ENCODE measurements at places on chromosomes 12 and 14.

GRCh38 chr12:124248941-124249825, 45.7 kb upstream of the RFLNA start:
- no peak for DNase-seq

- DNase-seq = no peak
Observed at GRCh38 chr14:62364161-62364560, 601.9 kb downstream of the SNAPC1 start.

DNA sequence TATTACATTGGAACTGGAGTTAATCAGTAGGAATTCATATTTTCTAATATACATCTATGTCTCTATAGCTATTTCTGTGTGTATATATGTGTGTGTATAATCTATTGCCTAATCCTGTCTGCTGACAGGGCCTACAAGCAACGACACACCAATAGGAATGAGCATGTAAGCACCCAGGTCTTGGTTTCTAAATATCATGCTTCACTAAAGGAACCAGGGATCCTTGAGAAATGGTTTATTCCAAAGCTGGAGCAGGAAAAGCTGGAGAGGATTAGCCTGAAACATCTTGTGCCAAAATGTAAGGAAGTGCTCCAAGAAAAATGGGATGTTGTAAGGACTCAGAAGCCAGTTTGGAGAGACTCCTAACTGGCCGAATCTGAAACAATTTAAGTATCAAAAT, 29.3 kb upstream of the LGALS3 start:
- DNase-seq = no peak

DNA sequence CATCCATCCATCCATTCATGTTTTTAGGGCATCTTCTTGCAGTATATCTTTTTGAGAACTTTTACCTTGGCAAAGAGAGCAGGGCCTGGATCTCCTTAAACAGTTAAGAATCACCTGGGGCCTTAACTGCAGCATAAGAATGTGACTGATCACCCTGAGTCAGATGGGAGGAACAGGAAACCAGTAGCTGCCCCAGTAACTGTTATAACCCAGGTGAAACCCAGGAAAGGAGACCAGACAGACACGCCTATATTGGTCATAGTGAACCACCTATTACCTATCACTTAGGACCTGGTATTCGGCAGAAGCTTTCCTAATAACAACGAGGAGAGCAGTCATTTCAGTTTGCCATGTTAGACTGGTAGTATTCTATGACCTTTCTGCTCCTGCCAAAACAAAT, 43.4 kb upstream of the NR2C1 start:
- no peak for DNase-seq

DNA sequence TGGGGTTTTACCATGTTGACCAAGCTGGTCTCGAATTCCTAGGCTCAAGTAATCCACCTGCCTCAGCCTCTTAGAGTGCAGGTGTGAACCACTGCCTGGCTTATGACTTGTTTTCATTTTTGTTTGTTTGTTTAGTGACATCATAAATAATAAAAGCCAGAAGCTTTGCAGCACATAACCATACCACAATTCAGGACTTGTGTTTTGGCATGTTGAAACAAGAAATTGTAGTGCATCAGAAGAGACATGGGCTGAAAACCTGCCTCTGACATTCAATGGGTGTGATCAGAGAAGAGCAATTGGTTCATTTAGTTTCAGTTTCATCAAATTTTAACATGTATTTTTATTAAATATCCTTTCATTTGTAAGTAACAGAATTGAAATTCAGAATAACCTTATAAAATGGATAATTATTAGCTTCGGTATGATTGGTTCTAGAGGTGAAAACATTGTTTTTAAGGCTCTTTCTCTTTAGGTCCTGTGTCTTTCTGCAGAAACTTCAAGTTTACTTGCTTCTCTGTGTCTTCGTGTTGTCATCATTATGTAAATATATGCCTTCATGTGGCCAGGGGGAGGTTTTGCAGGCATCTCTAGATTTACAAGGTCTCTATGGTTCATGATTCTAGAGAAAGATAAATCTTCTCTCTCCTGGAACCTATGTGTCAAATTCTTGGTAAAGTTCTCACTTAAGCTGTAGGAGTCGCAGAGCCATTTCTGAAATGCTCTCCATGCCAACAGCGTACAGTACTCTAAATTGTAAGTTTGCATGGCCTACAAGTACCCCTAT, 312.0 kb downstream of the KCNC2 start:
- DNase-seq = no peak

All from ovary (tissue), 10 donors.